ENCODE measurements at places on chromosomes 11 and 22.

DNA sequence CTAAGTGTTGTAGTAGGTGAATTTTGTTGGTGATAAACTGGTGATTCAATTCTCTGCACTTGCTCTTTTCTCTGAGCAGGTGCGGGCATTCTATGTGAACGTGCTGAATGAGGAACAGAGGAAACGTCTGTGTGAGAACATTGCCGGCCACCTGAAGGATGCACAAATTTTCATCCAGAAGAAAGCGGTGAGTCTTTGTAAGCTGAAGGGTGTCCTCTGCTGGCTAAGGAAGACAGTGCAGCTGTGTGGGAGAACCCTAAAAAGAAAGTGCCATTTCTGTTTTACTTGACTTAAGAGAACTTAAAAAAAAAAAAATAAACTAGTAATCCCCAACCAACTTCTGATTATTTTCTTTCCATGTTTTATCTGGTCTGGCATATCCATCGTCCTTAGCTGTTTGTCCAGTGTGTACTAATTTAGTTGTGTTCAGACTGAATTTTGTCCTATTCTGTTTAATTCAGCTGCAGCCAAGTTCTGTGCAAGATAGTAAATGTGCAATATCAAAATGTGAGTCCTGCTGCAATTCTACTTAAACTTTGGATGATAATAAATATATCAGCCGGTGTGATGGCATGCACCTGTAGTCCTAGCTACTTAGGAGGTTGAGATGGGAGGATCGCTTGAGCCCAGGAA, 29.6 kb downstream of the CAT start:
- peak; percentile 68 for DNase-seq

DNA sequence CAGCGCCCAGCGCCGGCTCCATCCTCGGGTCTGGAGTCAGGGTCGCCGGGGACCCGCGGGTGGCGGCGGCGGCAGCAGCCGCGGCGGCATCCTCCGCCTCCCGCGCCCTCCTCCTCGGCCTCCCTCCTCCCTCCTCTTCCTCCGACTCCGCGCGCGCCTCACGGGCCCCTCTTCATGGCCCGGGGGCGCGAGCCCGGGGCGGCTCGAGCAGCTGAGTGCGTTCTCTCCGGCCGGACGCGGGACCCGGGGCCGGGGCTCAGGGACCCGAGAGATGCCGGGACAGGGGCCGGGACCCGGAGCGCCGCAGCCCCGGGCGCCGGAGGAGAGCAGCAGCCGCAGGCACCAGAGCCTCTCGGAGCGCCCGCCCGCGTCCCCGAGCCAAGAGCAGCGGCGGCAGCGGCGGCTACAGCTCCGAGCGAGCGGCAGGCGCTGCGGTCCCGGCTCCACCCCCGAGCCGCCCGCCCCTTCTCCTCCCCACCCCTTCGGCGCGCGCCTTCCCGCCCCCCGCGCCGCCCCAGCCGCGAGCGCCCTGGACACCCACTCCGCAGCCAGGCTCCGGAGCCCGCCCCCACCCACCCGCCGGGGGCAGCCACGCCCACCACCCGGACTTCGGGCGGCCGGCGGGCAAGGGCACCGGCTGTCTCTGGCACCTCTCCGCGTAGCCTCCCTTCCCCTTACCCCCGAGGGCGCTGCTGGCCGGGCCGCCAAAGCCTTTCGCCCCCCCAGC, at the start of gene CHST1:
CHST1 (minus strand) TSS at position 417 of the 727 bp plus-strand sequence. CDS start 14,699 bp downstream, outside the sequence.
- DNase-seq = no peak

- no peak for DNase-seq
These were observed 21.4 kb downstream of the RBX1 start for GRCh38 chr22:40972587-40972986.

DNA sequence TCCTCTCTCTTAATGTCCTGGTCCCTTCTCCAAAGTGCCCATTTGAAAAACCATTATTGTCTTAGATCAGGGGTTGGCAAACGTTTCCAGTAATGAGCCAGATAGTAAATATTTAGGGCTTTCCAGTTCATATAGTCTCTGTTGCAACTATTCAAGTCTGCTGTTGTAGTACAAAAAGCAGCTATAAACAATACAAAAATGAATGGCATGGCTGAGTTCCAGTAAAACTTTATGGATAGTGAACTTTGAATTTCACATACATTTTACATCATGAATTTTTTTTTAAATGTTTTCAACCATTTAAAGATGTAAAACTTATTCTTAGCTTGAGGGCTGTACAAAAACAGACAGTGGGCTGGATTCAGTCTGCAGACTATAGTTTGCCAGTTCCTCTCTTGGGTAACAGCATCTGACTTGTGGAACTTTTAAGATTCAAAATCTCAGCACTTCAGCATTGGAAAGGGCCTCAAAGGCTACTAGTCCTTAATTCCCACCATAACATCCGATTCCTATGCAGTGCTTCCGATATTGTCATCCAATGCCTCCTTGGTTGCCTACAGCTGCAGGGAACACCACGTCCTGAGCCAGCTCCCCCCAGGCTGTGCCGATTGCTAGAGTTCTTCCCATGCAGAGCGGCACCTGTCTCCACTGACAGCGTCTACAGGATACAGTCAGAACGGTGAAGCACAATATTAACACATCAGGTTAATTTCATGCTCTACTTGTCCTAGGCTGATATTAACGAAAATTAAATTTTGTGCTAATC, 65.6 kb upstream of the E2F8 start:
- no peak for DNase-seq

GRCh38 chr22:26394777-26395176, 34.3 kb upstream of the ASPHD2 start:
- no peak for DNase-seq

- no peak for DNase-seq
These were observed 1.1 kb upstream of the SERPING1 start for GRCh38 chr11:57596266-57596885.

DNA sequence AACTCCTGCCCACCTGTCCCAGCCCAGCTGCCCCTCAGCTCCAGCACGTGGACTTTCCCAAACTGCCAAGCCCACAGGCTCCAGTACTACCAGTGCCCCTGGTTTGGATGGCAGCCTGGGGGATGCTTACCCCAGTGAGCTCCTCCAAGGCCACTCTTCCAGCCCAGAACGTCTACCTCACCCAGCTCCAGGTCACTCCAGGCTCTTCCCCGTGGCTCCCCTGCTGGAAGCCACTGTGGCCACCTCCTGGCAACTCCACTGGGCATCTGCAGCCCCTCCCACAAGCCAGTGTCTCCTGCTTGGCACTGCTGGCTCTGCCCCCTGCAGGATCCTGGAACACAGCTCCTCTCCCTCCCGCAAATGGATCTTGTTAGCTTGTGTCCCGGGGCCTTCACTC, 29.3 kb downstream of the LMO1 start:
- no peak for DNase-seq

GRCh38 chr11:2249189-2249916, 21.0 kb downstream of the ASCL2 start:
- DNase-seq = no peak

DNA sequence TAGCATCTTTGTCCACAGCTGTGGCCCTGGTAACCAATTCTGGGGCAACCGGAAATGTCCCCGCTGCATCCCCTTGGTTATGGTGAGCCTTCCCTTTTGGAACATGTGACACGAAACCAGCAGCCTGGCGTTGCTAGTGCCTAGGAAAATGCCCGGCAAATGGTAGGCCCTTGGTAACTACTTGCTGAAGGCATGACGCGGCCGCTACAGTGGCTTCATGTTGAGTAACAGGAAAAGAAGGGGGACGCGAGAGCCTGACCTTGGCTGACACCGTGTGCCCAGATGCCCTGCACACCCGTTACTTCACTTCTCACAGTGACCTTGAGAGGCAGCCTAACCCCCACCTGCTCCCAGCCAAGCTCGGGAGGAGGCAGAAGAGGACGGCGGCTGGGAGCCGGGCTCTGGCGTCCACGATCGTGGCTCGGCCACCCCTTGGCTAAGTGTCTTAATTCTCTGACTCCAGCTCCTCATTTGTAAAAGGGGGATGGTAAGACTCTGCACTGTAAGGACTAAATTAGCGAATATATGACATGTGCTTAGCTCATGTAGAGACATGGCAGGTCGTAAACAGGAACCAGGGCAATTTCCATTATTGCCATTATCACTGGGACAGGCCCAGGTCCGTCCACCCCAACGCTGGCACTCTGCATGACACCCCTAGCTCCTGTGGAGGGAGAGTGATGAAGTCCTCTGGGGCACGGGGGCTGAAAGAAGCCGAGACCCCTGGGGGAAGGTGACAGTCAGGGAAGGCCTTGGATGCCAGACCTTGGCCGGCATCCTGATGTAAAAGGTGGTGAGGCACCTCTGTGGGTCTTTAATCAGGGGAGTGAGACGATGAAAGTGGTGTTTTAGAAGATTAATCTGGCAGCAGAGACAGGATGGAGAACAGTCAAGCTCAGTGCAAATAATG, 18.9 kb downstream of the IFT27 start:
- DNase-seq = peak; percentile 14

DNA sequence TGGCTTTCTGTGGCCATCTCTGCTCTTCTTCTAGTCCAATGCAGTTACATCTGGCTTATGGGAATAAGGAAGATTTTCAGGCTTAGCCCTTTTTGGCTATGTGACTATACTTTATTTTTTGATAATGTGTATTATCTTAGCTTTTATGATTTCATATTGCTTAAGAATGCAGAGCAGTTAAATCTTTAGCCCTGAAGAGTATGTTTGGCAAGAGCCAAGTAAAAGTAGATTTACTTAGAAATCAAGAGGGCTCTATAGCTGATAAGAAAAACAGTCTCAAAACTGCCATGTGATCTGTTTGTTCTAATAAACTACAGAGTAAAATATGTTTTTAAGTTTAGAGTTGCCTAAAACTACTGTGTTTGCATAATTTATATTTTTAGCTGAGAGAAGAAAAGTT, 61.2 kb downstream of the RNF169 start:
- DNase-seq = no peak

DNA sequence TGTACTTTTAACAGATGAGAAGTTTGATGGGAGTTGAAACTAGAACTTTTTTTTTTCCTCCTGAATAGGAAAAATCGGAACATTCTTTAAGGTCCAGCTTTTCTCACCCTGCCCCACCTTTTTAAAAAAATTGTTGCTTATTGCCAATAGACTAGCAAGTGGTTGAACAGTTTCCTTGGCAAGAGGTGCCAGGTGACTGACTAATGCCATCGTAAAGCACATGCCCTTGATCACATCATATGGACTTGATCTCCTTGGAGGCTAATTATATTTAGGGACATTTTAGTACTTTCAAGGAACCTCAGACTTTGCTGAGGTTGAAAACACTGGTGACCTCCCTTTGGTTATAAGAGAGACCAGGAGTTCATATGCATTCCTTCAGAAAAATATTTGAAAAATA, 57.6 kb downstream of the MTMR3 start:
- DNase-seq = no peak

- DNase-seq = peak; percentile 55
These were observed 23.5 kb downstream of the FZD4 start for GRCh38 chr11:86931548-86932258.

DNA sequence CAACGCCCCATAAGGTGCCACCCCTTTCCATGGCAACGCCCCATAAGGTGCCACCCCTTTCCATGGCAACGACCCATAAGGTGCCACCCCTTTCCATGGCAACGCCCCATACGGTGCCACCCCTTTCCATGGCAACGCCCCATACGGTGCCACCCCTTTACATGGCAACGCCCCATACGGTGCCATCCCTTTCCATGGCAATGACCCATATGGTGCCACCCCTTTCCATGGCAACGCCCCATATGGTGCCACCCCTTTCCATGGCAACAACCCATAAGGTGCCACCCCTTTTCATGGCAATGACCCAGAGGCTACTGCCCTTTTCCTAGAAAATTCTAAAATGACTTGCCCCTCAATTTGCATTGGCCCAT, 72.1 kb downstream of the BRD1 start:
- no peak for DNase-seq

- peak; percentile 78 for DNase-seq
These were observed 759 bp upstream of the PEX16 start for GRCh38 chr11:45918331-45918941.

- DNase-seq = peak; percentile 78
These were observed 43.9 kb downstream of the BIRC2 start for GRCh38 chr11:102390667-102391465.

DNA sequence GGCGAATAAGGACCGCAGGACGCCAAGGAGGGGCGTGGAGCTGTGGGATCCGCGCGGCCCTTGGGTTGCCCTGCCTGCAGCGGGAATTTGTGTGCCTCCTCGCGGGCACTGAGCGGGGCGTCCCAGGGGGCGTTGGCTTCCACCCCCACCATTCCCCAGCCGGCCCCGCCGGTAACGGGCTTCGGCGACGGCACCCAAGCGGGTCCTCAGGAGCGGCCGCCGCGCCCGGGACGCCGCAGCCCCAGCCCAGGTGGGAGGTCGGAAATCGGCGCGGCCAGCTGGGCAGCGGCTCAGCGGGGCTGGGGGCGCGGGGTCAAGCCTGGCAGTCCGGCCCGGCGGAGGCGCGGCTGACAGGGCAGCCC, 320 bp downstream of the CLTCL1 start:
- peak; percentile 8 for DNase-seq

DNA sequence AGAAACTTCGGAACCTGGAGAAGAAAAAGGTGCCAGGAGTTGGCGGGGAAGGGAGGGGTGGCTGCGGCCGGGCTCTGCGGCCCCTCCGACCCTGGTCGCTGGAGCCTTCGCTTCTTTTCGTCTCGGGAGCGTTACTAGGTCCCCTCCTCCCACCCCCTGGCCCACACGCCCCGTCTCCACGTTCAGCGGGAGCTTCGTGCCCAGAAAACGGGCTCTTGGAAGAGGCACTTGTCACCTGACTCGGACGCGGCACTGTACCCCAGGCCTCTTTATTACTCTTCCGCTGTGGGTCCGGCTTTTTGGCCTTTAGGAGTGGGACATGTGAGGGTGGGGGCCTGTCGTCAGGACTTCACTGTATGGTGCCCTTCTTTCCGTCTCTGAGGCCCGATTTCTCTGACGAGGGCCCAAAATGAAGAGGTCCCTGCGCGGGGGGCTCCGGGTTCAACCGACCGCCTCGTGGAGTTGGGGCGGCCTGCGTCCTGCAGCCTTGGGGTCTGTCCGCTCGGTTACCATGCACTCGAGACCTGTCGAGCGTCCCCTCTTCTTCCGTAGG, 1.2 kb downstream of the CAPRIN1 start:
- DNase-seq = peak; percentile 51

Data from suppressor macrophage (primary cell).